ENCODE measurements at places on chromosomes 5 and 9.

GRCh38 chr5:87581661-87582060, 168.9 kb upstream of the CCNH start:
- DNase-seq = no peak

DNA sequence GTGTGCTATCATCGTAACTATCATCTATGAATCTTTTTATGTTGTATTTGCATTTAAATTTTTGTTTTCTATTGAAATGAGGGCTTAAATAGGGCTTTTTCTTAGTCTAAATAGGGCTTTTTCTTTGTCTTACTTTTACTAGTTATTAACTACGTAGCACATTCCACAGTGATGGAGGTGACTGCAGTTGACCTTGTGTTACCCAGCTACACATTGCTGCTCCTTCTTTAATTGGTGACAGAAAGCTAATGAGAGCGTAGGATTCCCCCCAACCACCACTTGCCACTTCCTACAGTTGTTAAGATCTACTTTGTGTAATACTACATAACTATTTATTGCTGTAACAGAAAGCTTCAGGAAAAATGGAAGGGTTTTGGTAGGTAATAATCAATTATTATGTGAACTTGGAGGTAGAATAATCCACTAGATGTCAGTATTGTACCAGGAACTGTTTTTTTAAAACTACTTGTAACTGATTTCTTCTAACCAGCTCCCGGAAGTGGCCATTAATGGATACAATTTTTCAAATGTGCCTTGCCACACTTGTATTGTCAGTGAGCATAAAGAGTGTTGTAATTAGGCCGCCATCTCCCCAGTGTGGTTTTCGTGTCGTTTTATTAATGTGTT, 18.0 kb downstream of the MTRR start:
- no peak for DNase-seq

DNA sequence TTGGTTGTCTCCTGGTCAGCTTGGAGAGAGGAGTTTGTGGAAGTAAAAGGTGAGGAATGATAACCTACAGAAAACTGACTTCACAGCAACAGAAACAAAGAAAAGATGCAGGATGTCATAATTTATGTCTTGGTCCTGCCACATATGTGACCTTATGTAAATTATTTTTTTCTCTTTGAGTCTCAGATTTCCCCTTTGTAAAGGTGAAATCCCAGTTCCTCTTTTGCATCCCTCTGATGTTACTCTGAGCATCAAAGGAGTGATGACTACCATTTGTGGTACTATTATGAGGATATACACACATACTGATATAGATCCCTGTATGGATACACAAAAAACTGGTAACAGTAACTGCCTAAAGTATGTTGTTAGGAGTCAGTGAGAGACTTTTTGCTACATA, 1.4 kb upstream of the THG1L start:
- DNase-seq = no peak

DNA sequence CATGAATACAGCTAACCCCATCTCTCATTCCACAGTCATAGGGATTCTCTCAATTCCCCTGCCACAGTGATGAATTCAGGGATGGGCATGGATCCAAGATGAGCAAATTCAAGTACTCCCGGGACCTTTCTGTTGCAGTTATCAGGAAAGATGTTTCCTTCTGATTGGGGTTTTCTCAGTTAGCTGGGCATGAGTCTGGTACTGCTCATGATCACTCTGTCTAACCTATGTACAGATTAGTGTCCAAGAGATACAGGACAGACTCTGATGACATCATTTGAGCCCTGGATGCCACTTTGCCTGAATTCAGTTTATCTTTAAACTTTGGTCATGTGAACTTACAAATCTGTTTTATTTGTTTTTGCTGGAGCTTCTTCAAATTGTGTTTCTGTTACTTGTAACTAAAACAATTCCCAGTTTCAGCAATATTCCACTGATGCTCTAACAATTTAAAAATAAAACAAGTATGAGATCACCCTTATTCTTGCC, 257.7 kb upstream of the KLF9 start:
- no peak for DNase-seq

DNA sequence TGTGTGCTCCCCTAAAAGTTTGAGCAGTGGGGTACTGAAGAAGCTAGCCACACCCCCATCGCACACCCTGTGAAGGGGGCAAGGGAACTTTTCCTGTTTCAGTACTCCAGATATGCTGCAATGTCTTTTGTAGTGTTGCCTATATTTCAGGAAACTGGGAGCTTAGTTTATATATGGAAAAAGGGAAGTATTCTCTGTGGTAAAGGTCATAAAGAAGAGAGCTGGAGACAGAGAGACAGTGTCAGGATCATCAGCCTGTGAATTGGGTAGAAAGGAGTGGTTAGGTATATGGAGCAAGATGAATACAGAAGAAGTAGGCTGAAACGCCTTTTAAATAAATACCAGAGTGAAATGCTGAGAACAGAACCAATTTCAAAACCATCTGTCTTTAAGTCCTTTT, 82.2 kb upstream of the C9orf72 start:
- no peak for DNase-seq

GRCh38 chr9:106172265-106172664, 477.9 kb downstream of the TMEM38B start:
- no peak for DNase-seq

GRCh38 chr9:113669522-113670115, 206.1 kb downstream of the RGS3 start:
- DNase-seq = no peak

- DNase-seq = no peak
Measured at GRCh38 chr5:43627028-43627427, 24.0 kb downstream of the NNT start.

- no peak for DNase-seq
Measured at GRCh38 chr5:87524217-87524616, 111.5 kb upstream of the CCNH start.

DNA sequence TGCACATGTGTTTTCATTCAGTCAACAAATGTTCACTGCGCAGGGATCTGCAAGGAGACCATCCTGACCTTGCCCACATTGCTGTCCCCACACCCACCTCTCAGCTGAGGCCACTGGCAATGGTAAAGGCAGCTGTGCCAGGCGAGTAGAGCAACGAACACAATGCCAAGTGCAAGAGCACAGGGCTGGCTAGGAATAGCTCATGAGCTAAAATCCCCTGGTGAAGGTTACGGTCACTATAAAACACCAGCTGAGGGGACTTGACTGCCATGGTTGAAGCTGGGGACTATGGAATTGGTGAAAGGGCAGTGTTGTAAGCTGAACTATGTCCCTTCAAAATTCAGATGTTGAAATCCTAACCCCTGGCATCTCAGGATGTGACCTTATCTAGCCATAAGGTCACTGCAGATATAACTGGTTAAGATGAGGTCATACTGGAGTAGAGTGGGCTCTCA, 96.1 kb downstream of the OTULIN start:
- DNase-seq = no peak

- DNase-seq = no peak
Measured at GRCh38 chr9:8783941-8784340, 984.4 kb upstream of the DMAC1 start.

GRCh38 chr5:148623741-148624140, 30.6 kb downstream of the HTR4 start:
- no peak for DNase-seq

DNA sequence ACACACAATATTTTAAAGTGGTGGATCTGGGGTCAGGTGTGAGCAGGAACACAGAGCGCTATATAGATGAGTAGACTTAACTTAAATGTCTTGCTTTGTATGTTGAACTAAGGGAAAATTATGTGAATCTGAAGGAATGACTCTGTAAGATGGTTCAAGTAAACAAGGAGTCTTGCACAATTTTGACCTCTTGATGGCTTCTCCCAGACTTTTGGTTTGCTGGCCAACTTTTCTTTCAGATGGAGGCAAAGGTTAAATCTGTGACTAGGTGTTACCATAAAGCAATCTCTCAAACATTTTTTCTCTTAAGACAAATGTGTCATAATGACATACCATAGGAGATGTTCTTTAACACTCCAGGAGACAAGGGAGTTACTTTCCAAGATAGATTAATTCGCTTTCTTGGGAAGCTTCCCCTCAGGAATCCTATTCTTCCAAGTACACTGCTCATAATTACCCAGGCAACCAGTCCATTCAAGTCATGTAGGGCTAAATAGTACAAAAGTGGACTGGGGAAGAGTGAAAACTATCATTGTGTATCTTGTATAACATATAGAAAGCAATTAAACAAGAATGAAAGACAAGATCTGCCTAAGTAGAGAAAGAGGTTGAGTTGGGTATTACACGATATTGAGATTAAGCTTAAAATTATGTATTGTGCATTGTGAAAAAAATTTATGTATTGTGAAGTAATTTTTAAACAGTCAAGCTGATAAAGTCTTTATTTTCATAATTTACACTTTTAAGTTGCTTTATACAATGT, 60.3 kb upstream of the SLC27A6 start:
- DNase-seq = no peak

GRCh38 chr9:21320465-21320864, 14.7 kb downstream of the KLHL9 start:
- no peak for DNase-seq

DNA sequence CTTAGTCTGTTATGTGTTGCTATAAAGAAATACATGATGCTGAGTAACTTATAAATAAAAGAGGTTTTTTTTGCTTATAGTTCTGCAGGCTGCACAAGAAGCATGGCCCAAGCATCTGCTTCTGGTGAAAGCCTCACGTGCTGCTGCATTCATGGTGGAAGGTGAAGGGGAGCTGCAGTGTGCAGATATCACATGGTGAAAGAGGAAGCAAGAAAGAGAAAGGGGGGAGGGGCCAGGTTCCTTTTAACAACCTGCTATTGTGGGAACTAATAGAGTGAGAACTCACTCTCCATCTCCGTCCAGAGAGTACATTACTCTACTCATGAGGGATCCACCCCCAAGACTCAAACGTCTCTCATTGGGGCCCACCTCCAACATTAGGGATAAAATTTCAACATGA, 12.5 kb upstream of the PARP8 start:
- no peak for DNase-seq

- no peak for DNase-seq
Measured at GRCh38 chr5:90690307-90690706, 131.7 kb downstream of the ADGRV1 start.

DNA sequence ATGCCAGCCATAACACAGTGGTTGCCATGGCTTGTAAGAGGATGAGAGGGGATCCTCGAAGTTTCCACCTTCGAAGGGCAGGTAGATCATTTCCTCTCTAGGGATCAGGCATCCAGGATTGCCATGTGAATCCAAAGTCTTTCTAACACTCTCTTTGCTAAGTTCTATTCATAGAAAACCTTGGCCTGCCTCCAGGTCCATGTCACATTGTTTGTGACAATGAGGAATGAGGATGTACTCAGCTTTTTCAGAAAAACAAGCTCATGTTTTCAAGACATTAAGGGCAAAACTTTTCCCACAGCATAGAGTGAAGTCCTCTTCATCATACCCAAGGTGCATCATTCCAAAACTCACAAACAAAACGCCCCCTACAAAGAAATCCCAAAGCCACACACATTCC, 19.6 kb downstream of the ESM1 start:
- no peak for DNase-seq

- no peak for DNase-seq
Measured at GRCh38 chr5:170749911-170750431, 33.6 kb upstream of the GABRP start.

- no peak for DNase-seq
Measured at GRCh38 chr5:43427306-43427705, 15.1 kb upstream of the CCL28 start.

- DNase-seq = peak; percentile 26
Measured at GRCh38 chr5:95102080-95102479, 182.8 kb downstream of the MCTP1 start.

- DNase-seq = no peak
Measured at GRCh38 chr9:117779760-117780159, 75.6 kb downstream of the TLR4 start.

DNA sequence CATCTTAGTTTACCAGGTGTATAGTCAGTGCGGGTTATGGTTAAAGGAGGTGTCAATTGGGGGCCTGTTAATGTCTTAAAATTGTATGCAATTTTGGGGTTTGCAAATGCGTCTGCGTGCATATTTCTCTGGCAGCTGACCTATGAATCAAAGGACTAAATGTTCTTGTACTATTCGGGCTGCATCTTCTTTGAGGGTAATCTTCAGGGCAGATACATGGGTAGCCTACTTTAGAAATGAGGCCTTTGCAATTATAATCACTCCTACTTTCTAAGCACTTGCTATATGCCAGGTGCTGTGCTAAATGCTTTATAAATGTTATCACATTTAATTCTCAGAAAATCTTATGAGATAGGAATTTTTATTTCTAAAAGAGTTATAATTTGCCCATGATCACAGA, 58.2 kb downstream of the NDFIP1 start:
- no peak for DNase-seq

DNA sequence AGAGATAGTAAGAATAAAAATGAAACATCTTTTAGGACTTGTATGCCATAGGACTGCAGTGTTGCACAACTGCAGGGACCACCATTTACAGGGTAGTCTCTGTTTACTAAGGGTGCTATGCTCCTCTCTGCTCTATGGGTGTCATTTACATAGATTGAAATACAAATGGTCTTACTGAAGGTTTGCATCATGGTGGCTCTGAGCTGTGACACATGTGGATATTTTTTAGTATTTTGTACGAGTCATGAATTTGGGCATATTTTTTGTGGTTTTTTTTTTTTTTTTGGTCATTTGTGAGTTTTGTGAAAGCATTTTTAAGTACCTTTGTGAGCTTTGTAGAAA, 47.4 kb downstream of the CSNK1G3 start:
- DNase-seq = no peak

GRCh38 chr5:132110930-132111329, 37.3 kb downstream of the CSF2 start:
- no peak for DNase-seq

- no peak for DNase-seq
Measured at GRCh38 chr9:107615321-107615720, 125.8 kb upstream of the KLF4 start.

GRCh38 chr9:124723352-124723751, 47.8 kb downstream of the NR6A1 start:
- DNase-seq = no peak

- no peak for DNase-seq
Measured at GRCh38 chr5:64530076-64530475, 24.3 kb downstream of the RGS7BP start.

GRCh38 chr5:79544131-79544530, 30.2 kb upstream of the HOMER1 start:
- no peak for DNase-seq

- DNase-seq = no peak
Measured at GRCh38 chr5:44783634-44784315, 25.0 kb upstream of the MRPS30 start.

GRCh38 chr9:121233906-121234831, 32.5 kb upstream of the RAB14 start:
- DNase-seq = peak; percentile 33

- DNase-seq = no peak
Measured at GRCh38 chr9:76855015-76855414, 50.9 kb downstream of the PRUNE2 start.
